ENCODE measurements at places on chromosomes 6 and 20.

- no peak for DNase-seq
These were observed 165.6 kb downstream of the KCNQ5 start for GRCh38 chr6:72787391-72788031.

DNA sequence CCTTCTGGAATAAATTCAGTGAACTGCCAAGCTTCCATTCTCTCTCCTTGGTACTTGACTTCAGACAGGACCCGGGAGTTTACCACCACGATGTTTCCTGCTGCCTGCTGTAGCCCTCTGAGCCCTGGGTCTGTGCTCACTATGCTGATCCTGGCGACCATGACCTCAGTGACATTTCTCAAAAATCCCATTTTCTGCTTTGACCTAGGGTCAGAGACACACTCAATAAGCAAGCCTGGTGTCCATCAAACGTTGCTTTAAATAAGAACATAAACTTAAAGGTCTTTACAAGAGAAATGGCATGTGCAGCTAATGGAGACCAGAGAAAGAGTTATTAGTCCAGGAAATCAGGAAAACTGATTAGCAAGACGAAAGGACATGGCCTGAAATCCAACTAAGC lies 509.7 kb upstream of the SULF2 start:
- no peak for DNase-seq

DNA sequence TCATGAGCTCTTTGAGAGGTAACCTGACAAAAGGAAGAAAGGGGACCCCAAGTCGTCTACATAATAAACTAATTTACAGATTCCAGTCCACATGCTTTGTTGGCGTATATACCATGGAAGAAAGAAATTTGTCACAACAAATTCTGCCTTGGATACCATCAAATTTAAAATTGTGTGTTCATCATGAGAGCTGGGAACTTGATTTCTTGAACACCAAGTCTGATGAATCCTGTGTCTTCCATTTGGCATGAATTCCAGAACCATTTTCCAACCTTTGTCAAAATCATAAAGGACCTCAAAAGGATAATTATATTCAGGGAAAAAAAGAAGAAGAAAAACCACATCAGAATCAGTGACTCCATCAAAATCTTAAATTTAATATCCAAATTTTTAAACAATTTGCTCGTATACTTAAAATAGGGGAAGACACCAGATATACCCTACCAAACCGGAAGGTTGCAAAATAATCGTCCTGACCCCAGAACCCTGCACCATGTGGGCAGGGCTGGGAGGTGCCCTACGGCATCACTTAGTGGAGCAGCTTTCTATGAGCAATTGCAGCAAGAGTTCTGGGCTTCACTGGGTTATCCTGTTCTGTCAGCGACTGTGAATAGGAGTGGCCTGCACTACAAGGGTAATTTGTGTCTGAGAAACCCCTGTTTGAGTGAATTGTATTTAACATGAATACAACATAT lies 74.1 kb upstream of the INSM1 start:
- no peak for DNase-seq

GRCh38 chr6:95364016-95364604 lies 213.2 kb upstream of the MANEA start:
- DNase-seq = no peak

DNA sequence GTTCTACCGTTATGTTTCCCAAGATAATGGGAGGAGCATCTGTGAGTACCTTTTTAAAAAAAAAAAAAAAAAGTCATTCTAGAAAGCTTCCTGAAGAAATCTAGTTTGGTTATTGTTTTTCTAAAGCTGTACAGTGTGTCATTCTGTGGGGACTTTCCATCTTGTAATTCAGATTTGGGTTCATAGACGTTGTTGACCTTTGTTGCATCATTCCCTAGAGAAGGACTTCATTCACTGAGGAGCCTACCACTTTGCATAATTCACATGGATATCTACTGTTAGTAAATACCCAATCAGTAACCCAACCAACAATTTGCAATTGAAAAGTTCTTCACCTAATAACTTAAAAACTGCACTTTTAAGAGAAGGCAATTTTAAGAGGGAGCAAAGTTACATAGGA lies 60.1 kb downstream of the RPP40 start:
- DNase-seq = no peak

DNA sequence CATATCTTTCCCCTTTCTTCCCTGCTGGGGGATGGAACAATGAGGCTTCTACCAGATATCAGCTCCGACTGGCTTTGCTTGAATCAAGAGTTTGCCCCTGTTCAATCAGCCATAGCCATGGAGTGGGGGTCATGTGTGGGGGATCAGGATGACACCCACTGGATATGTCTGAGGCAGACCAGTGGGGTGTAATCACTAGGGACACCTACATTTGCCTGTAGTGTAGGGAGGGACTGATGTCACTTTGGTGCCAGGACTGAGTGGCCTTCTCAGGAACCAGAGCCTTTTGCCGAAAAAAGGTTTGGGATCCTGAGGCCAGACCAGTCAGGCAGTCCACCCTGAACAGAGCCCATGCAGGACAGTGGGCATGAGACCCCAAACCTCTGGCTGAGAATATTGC lies 1.0 kb downstream of the ITPA start:
- DNase-seq = no peak

GRCh38 chr20:50695135-50695872 lies 4.0 kb upstream of the RIPOR3 start:
- no peak for DNase-seq

- no peak for DNase-seq
These were observed 15.1 kb upstream of the LAMP5 start for GRCh38 chr20:9499126-9499899.

GRCh38 chr6:156379392-156380289 lies 397.5 kb upstream of the ARID1B start:
- DNase-seq = no peak

GRCh38 chr6:70604254-70604653 lies 37.5 kb downstream of the SDHAF4 start:
- no peak for DNase-seq

GRCh38 chr6:132391391-132392269 lies 9.6 kb downstream of the MOXD1 start:
- no peak for DNase-seq

DNA sequence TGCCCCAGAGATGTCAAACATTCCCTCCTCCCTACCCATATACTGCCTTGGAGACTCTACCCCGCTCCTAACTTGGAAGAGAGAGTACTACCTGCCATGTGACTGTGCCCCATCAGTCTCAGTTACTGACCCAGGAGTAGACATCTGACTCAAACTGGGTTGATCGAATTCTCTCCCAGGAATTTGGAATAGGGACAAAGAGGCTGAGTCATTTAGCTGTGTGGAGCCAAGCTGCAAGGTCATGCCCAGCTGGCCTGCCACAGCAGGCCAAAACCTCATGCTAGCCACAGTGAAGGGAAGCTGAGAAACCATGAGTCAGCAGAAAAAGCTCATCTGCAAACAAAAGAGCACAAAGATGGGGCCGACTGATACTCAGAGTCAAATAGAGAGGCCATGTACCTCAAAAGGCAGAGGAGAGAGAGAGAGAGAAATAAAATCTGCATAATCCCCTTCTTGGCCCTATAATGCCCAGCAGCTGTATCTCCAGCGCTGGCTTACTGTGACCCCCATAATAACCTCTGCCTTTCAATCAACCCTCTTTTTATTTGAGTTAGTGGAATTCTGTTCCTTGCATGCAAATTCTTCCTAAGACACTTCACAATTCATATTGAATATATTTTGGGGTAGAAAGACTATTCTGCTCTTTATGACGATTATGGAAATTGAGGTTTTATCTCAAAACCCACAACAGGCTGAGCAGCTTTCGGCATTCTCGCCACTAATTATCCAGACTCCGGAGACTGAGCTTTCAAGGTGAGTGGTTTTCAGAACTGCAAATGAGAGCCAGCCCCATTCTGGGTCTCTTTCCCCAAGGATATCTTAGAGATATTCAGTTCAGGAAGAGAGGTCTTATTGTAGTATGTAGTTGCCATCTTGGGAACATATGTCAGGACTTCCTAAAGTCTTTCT lies 21.4 kb upstream of the AKIRIN2 start:
- no peak for DNase-seq

DNA sequence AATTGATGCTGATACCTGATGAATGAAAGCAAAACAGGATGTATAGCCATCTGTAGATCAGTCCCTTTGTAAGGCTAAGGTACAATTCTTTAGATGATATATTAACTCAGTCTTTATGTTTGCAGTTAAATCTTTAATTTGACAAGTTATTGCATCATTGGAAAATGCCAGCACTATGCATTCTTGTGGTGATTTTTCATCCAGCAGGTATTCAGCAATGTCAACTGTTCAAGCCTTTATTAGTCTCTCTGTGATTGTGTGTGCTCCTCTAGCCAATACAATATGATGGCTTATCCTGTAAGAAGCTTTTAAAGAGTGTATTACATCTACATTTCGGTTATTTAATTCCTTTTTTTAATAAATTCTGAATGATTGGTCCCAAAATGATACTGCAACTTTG lies 34.3 kb downstream of the HLA-DMB start:
- no peak for DNase-seq

GRCh38 chr20:55677011-55677410 lies 328.3 kb downstream of the CBLN4 start:
- DNase-seq = no peak

- DNase-seq = no peak
These were observed 3.4 kb upstream of the KCNG1 start for GRCh38 chr20:51026269-51026668.

DNA sequence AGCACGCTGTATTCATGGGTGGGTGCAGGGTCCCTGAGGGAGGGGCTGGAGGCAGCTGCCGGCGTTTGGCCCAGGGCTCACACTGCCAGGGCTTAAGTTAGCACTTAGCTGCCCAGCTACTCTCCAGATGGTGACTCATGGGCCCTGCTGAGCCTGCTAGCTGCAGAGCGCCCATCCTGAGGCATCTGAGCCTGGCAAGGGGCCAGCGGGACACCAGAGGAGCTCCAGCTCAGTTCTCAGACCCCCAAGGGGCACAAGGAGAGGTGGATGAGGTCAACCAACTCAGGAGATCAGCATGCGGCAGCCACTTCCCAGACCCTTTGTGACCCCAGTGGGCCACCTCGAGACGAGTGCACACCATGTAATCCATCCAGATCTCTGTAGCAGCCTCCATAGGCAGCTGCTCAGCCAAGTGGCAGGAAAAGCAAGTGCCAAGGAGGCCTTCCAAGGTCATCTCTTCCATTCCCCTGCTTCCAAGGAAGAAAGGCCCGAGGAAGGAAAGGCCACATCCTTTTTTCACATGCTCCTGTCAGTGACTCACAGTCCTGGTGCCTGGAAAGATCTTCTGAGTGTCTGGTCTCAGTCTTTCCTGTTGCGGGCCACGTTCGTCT lies 35.3 kb downstream of the FOXP4 start:
- no peak for DNase-seq

DNA sequence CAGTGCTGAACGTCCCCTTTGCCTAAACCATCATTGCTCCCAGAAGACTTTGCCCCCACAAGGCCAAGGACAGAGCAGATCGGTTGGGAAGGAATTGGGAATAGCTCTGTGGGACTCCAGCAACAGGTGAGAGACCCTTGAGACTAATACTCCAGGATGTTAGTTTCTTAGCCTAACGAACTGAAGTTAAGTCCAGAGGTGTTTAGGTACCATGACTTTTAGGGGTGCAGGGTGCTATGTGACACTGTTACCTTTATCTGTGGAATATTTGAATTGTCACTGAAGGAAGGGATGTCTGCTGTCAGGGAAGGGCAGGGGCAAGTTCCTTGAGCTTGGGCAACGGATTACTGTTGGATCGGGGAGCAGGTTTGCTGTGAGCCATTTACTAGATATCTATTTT lies 1.9 kb downstream of the BLCAP start:
- no peak for DNase-seq

GRCh38 chr6:42012501-42013133 lies 37.7 kb upstream of the TAF8 start:
- no peak for DNase-seq

DNA sequence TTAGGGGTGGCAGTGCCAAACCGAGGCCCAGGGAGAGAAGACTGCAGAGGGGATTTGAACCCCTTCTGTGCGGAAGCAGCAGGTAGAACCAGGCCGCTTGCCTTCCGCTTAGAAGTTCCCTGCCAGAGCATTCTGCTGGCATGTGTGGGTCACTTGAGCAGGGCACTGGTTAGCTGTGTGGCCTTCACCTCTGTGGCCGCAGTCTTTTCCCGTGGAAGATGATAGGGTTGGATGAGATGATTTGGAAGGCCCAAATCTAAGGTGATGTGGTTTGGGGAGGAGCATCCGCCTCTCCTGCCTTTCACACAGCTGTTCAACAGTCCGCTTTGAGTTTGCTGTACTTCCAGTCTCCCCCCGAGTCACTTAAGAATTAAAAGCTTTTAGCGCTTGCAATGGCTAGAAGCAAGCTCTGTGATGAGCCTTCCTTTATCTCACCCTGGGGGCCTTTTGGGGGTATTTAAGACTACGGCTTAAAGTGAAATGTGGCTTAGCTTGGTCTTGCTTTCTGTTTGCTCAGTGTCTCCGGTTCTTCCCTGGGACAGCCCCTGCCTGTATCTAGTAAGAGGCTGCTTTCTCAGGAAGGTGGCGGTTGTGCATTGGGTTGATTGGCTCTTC lies 743 bp downstream of the CMTR1 start:
- DNase-seq = peak; percentile 38

DNA sequence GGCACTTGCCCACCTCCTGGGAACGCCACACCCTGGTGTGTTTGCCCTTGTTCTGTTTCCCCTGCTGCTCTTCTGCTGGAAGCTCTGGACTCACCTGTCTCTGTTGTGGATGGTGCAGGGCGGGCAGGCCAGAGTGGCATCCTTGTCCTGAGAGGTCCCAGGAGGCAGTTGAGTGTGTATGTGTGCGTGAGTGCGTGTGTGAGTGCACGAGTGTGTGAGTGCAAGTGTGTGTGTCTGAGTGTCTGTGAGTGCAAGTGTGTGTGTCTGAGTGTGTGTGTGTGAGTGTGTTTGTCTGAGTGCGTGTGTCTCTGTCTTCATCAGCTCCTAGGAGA lies 12.2 kb downstream of the IGF2R start:
- DNase-seq = no peak

GRCh38 chr20:49450281-49450721 lies 32.2 kb downstream of the KCNB1 start:
- no peak for DNase-seq

DNA sequence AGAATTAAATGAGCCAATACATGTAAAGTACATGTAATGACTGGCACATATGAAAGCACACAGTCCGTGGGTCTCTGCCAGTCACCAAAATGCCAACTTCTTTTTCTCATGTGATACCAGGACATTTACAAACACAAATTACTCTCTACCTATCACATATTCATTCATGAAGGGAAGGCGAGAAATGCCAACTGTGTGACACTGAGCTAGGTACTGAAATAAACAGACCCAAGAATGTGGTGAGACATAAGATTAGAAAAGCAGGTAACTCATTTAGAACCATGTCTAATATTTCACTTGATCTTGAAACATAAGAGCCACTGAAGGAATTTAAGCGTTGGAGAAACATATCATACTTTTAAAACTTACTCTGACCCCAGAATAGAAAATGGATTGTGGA lies 41.4 kb downstream of the HBS1L start:
- no peak for DNase-seq

DNA sequence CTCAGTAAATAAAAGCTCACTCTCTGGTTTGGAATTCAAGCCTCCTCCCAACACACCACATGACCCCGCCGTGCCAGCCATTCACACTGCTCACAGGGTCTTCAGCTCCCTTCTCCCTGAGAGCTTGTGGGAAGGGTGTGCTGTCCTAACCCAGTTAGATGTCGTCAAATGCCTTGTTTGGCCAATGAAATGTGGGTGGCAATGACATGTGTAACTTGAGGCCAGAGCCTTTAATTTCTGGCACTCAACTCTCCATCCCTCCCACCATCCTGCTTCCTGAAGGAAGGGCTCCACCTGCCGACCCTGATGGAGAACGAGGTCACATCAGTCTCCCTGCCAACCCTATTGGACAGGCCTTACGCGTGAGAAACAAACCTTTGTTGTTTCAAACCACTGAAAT lies 224.5 kb upstream of the AGPAT4 start:
- DNase-seq = no peak
